ENCODE measurements at places on chromosomes 12 and 14.

DNA sequence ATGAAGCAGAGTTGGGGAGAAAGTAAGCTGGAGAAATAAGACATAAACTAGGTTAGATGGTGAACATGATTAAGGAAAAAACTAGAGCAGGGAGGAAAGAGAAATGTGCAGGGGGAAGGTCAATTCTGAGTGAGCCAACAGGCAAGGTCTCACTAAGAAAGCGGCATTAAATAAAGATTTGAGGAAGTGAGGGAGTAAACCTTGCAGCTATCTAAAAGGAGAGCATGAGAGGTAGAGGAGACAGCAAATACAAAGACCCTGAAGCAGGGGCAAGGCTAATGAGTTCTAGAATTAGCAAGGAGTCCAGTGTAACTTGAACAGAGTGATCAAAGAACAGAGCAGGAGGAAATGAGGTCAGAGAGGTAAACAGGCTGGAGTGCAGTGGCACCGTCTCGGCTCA lies 4.4 kb upstream of the SOCS2 start:
- no peak for DNase-seq

DNA sequence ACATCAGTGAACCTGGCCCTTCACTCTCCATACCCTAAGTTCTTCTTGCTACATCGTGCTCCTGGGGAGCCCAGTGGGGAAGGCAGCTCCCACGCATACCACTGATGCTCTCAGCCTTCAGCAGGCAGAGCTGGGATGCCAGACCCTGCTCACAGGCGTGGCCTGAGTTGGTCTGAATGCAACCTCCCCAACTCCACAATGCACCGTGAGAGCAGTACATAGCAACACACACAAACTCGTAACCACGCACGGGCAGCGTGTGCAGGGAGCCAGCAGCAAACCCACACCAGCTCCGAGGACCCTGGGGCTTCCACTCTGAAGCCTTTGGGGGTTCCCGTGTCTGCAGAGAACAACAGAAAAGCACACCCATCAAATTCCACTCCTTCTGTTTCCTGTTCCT lies 37.3 kb downstream of the ANO2 start:
- DNase-seq = peak; percentile 65

GRCh38 chr12:23771240-23771949 lies 178.1 kb downstream of the SOX5 start:
- DNase-seq = no peak

- no peak for DNase-seq
Observed at GRCh38 chr12:67413577-67413976, 144.4 kb downstream of the CAND1 start.

GRCh38 chr14:104870368-104871144 lies 5.5 kb downstream of the CEP170B start:
- DNase-seq = no peak

- DNase-seq = no peak
Observed at GRCh38 chr12:95173392-95174251, 43.6 kb downstream of the FGD6 start.

- no peak for DNase-seq
Observed at GRCh38 chr12:124345795-124346194, 50.9 kb downstream of the RFLNA start.

- DNase-seq = no peak
Observed at GRCh38 chr14:65336191-65336591, 76.3 kb upstream of the FUT8 start.

- no peak for DNase-seq
Observed at GRCh38 chr12:69687390-69687789, 11.7 kb downstream of the BEST3 start.

DNA sequence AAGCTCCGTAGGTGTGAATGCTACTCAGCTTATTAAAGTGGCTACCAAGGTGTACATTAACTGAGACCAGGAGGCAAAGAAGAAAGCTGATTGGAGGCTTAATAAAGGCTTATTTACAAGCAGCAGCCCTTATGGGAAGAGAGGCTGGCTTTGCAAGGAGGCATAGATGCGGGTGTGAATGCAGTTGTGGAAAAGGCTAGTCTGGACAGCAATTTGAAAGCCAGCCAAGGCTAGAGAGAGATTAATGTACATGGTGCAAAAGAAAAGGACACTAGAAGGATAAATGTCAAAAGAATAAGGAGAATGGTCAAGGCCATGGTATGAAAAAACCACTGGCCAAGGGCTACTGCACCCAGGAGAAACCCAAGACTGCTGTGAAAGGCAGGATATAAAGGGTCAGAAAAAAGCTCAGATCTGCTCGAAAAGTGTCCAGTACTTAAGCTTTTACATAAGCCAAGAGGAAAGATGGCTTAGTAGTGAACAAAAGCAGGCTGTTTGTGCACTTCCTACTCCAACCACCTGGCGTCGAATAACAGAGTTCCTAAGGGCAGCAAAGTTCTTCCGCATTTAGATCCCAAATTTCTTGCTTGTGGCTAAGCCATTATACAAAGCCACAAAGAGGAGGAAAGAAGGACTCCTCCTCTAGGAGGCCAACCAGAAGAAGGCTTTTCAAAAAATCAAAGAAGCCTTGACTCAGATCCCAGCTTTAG lies 24.0 kb downstream of the KLRK1 start:
- no peak for DNase-seq

GRCh38 chr12:26524862-26525465 lies 308.0 kb downstream of the ITPR2 start:
- DNase-seq = no peak

DNA sequence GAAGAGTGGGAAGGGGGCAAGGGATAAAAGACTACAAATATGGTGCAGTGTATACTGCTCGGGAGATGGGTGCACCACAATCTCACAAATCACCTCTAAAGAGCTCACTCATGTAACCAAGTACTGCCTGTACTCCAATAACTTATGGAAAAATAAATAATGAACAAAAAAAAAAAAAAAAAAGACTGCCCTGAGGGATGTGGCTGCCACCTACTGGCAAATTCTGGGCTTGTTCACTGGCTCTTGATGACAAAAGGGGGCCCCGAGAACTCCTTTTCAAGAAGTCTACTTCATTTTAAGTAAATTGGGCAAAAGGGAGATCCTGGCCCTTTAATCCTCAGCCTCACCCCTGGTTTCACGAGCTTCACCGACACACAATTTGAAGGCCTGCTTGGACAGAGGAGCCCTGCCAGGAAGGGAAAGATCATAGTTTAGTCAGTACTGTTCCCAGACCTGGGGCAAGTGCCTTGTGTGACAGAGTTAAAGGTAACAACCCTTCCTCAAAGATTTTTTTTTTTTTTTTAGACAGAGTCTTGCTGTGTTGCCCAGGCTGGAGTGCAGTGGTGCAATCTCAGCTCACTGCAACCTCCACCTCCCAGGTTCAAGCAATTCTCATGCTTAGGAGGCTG lies 26.1 kb upstream of the STAC3 start:
- no peak for DNase-seq

- no peak for DNase-seq
Observed at GRCh38 chr14:99794151-99794780, 1.1 kb downstream of the EML1 start.

DNA sequence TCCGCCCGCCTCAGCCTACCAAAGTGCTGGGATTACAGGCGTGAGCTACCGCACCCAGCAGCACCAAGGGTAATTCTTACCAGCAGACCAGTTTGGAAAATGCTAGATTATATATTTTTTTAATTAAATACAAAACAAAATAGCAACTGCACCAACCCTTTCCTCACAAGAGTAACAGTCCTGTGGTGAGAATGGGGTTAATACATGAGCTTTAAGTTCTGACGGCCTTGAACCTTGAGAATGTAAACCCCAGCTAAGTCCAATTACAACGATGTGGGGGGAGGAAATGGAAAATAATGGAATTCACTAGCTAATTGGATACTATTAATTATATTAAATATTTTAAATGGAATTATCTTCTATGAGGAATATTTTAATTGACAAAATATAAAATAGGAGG lies 82.3 kb downstream of the GTF2A1 start:
- DNase-seq = no peak

DNA sequence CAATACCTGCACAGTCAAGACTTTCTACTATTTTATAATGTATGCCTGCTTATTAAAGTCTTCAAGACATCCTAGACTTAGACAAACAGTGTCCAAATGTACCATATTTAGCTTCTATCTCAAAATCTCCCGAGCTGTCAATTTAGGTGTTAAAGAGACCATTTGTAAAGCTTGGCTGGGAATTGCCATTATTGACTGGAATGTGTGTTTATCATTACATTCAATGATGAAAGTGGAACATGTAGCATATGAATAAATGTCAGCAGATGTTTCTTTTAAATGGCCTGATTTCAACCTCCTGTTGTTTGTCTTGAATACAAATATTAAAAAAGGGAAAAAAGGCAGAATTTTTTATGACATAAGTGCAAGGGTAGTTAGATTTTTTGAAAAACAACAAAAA lies 572.3 kb downstream of the PRKD1 start:
- no peak for DNase-seq

DNA sequence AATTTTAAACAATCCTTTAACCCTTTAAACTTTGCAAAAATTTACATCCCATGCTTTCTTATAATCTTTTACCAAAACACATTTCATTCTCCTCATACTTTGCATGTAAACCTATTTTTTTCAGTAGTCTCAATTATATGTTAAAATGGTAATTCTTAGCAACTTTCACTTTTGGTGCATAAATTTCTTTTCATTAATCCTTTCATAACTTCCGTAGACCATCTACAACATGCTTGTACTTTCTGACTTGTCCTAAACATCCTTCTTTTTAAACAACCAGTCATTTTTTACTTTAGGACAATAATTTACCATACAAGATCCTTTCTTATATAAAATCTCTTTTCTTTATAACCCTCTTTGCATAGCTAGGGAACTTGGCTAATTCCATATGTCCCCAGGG lies 19.5 kb downstream of the CCDC91 start:
- no peak for DNase-seq

GRCh38 chr14:79275292-79275655 lies 936.0 kb downstream of the DIO2 start:
- DNase-seq = no peak

GRCh38 chr14:95651028-95651427 lies 35.2 kb upstream of the TCL1B start:
- no peak for DNase-seq

- no peak for DNase-seq
Observed at GRCh38 chr12:46682148-46682547, 143.6 kb downstream of the SLC38A4 start.

GRCh38 chr12:50677858-50678257 lies 86.0 kb upstream of the ATF1 start:
- no peak for DNase-seq

- no peak for DNase-seq
Observed at GRCh38 chr12:19150273-19150900, 20.9 kb downstream of the PLEKHA5 start.

GRCh38 chr12:21800011-21800410 lies 25.5 kb upstream of the KCNJ8 start:
- DNase-seq = no peak

DNA sequence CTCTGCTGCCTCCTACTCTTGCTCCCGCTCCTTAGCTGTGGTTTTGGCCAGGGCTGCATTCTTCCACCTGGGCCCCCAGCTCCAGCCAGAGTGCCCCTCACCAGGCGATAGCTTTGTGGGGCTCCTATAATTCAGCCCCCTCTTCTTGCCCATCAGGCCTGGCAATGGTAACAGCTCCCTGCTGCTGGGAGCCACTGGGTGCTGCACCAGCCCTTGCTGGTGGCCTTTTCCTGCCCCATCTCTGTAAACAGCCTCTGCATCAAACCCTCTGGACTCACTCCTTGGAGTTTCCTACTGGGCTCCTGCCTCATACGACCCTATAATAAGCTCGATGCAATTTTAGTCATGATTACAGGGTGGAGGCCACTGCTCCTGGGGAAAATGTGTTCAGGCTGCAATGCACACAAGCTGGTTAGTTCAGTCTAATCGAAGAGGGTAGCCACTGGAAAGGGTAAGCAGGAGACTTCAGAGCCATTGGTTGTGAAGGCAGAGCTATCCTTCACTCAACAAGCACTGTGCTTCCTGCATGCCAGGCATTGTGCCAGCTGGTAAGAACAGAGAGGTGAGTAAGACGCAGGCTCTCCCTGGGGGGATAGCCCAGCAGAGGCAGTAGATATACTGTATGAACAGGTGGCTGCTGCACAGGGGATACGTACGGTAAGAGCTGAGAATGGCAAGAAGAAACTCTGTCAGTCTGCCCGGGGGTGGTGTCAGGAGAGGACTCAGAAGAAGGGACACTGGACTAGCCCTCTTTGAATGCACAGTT lies 24.7 kb downstream of the CLMN start:
- no peak for DNase-seq

All from vagina (tissue), 2 donors.